NCI-H1417 treated with DMSO at 0.1 percent for 48 hours (cell line): ENCODE measurements at places on chromosomes 13 and 19.

DNA sequence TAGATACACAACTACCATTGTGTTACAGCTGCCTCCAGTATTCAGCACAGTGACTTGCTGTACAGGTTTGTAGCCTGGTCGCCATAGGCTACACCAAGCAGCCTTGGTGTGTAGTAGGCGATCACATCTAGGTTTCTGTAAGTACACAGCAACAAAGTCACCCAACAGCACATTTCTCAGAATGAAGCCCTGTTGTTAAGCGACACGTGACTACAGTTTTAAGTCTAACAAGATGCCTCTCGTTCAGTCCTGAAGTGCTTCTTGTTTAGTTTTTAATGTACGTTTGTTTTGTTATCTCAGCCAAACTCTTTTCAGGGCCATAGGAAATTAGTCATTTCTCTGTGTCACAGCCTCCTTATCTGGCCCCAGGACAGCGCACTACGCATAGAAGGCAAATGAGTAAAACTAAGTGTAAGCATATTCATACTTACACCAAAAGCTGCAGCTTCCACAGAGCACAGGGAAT, 50.0 kb upstream of the GPR183 start:
- DNase-seq: no peak

DNA sequence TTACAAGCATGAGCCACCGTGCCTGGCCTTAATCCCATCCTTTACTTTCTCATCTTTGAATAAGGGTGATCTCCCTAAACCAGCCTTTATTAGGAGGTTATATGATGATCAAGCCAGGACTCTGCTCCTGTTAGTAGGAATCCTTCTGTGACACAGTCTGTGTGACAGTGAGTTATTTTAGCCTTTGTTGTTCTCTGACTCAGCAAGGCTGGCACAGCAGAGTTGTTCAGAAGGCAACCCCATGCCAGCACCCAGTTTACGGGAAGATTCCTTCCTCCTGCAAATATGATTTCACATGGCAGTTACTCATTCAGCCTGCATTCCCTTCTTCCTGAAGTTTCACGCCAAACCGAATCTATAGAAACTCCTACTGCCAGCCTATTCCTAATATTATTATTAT, 10.5 kb upstream of the MIER2 start:
- DNase-seq: no peak

- DNase-seq: no peak
Measured at GRCh38 chr13:41985788-41986508, 25.0 kb upstream of the VWA8 start.

DNA sequence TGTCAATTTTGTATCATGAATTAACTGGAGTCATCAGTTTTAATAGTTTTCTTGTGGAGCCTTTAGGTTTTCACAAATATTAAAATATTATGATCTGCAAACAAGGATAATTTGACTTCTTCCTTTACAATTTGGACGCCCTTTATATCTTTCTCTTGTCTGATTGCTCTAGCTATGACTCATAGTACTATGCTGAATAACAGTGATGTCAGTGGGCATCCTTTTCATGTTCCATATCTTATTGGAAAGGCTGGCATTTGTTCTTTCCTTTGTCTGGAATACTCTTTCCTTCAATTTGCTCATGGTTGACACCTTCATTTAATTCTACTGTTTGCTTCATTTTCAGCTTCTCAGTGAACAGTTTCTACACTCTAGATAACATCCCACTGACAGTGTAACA, 1129.3 kb downstream of the SLITRK5 start:
- no peak for DNase-seq

GRCh38 chr19:51246164-51246552, 4.7 kb upstream of the SIGLECL1 start:
- DNase-seq: no peak

DNA sequence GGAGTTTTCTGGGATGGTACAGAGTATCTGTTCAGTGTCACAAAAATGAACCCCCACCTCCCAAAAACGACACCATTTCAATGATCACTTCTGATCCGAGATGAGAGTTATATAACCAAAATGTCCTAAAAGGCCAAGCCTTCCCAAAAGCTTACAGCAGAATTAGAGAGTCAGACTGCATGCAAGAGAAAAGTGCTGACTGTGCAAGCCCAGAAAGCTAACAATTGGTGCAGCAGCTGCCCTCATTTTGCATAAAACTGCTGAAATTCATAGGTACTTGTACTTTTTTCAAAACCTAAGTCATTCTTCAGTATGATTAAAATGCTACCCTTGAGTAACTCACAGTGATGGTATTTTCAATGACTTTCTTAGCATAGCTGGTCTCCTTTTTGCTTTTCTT, 819.6 kb upstream of the ARGLU1 start:
- DNase-seq: no peak

- no peak for DNase-seq
Measured at GRCh38 chr13:26831336-26831908, 70.8 kb upstream of the GPR12 start.
